ENCODE measurements at places on chromosomes 2 and 18. TPM values are rescaled to one million over a fixed set of nuclear protein-coding genes. Genes with fewer than 3 reads are reported as not detected.

TDRD15 gene
- not detected for total RNA-seq

CIB4 gene
- not detected for total RNA-seq

ASPRV1 gene
- 0.12 TPM for total RNA-seq

DTNA gene
- total RNA-seq: 39.8 TPM

Measured in smooth muscle cell of the coronary artery (primary cell).